Mononuclear cell (primary cell): ENCODE measurements at places on chromosomes 12 and 14. TPM values are rescaled to one million over a fixed set of nuclear protein-coding genes. Genes with fewer than 3 reads are reported as not detected.

The ZDHHC22 gene
- total RNA-seq: not detected

The OR8S1 gene
- total RNA-seq: not detected

The DAZAP2 gene
- 779 TPM for total RNA-seq

The CAPRIN2 gene
- total RNA-seq: 18.3 TPM

The CHURC1 gene
- 110 TPM for total RNA-seq

The VDR gene
- 6.0 TPM for total RNA-seq

The BTG1 gene
- 539 TPM for total RNA-seq

The MYF5 gene
- total RNA-seq: not detected

The ENO2 gene
- total RNA-seq: 11.4 TPM

The PLEKHA5 gene
- total RNA-seq: 4.2 TPM

The IKZF4 gene
- 1.3 TPM for total RNA-seq

The CLECL1 gene
- total RNA-seq: 4.4 TPM

The KRT83 gene
- total RNA-seq: not detected

The TBX5 gene
- not detected for total RNA-seq

The TDRD9 gene
- 2.5 TPM for total RNA-seq

The CRIP2 gene
- 10.8 TPM for total RNA-seq

The NXPH4 gene
- not detected for total RNA-seq

The MIP gene
- total RNA-seq: not detected

The PTPRQ gene
- total RNA-seq: not detected

The RHNO1 gene
- 31.0 TPM for total RNA-seq

The CLEC6A gene
- total RNA-seq: 1.0 TPM

The TRPV4 gene
- total RNA-seq: 0.31 TPM

The OR4E2 gene
- total RNA-seq: not detected

The CDC42BPB gene
- total RNA-seq: 14.1 TPM

The HOXC10 gene
- total RNA-seq: not detected

The ANHX gene
- total RNA-seq: not detected

The TRHDE gene
- total RNA-seq: 0.21 TPM

The DAO gene
- not detected for total RNA-seq

The SLC8B1 gene
- 51.2 TPM for total RNA-seq

The TSHR gene
- total RNA-seq: 0.21 TPM

The FAM222A gene
- 1.0 TPM for total RNA-seq

The NKX2-1 gene
- total RNA-seq: not detected

The FGF23 gene
- not detected for total RNA-seq

The EML5 gene
- total RNA-seq: 3.8 TPM

The SERPINA10 gene
- total RNA-seq: not detected

The FOXN4 gene
- total RNA-seq: not detected

The RTN1 gene
- 8.0 TPM for total RNA-seq

The NYNRIN gene
- total RNA-seq: under 0.01 TPM

The AQP5 gene
- total RNA-seq: not detected

The A2M gene
- not detected for total RNA-seq
